ENCODE measurements at places on chromosomes 3 and 15.
A peak's percentile ranks its signal among the peaks of the same experiment; 100 is the strongest.

DNA sequence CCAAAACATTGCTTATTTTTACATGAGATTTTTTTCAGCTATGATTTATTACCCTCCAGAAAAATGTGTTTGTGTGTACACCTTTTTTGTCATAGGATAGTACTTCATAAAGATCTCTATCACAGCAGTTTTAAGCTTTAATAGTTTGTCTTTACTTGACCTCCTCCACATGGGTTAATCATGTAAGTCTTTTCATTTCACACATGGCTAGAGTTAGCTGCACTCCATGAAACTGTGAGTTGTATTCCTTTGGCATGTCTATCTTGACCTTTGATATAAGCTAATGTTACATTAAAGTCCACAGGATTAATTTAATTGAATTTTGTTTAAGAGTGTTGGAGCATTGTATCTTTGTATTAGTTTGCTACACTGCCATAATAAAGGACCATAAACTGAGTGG lies 217.1 kb downstream of the OTOL1 start:
- no peak for DNase-seq

GRCh38 chr15:96304839-96305238 lies 25.7 kb upstream of the NR2F2 start:
- no peak for DNase-seq

- peak; percentile 68 for DNase-seq
These were observed 75.0 kb downstream of the STARD9 start for GRCh38 chr15:42650208-42651066.

- DNase-seq = no peak
These were observed 443.2 kb upstream of the FRG2C start for GRCh38 chr3:75220932-75221331.

- no peak for DNase-seq
These were observed 109.6 kb upstream of the ABI3BP start for GRCh38 chr3:101102678-101103296.

DNA sequence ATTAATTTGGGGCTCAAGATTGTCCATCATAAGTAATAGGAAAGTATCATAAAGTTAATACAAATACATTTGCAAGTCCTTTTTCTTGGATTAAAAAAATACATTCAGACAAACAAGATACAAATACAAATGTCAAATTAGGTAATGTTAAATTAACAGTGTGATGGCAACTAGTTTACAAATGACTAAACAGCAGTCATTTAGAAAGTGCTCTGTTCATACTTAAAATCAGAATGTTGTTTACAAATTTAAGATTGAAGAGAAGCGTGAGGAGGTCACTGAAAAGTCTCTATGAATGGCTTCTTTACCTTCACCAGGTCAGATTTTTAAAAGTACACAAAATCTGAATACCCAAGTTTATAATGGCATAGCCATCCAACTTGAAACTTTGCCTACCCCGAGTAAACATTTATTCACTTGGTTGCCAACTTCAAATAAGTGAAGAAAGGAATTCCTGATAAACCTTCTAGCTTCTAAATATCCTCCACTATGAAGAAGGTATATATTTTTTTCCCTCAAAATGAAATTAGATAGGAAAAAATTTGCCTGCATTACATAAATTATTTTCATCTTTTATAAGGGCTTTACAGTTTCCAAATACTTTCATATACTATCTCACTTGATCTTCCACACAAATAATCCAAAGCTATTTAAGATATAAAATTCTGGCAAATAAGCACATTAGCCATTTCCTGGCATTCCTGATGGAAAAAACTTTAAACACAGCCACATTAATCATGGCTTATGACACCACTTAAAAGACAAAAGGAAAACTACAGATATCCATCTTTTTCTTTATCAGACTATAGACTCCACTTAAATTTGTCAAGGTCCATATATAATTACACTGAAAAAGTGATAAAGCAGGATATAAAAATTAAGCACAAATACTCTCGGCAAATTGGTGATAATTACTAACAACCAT lies 11.5 kb upstream of the NEK10 start:
- no peak for DNase-seq

DNA sequence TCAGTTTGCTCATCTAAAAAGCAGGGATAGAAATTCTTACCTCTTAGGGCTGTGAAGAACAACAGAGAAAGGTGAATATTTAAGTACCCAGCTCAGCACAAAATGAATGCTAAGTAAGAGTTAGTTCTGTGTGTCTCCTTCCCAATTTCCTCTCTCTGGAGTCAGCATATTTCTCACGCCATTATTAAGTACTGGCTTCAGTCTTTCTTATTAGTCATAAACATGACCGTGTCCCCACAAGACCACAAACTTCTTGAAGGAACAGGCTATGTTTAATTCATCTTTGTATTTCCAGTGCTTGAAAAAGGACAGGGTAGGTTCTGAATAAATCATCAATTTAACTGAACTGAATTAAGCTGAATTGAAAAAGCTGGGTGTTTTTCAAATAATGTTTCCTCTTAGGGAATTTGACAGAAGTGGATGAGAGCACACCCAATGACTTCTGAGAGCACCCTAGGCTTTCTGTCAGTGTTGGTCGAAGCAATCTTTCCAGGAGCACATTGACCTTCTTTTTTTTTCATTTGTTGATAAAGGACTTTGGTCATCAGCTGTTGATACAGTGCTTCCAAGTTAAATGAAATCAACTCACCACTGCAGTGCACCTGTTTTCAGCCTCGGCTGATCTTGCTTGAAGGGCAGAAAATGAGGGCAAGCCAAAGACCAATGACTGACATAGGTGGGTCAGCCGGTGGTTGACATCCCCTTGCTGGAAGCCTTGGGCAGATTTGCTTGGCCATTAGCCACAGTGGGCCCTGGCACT lies 324.6 kb downstream of the MFSD1 start:
- no peak for DNase-seq

- no peak for DNase-seq
These were observed 48.7 kb upstream of the MDFIC2 start for GRCh38 chr3:70360979-70361760.

- DNase-seq = no peak
These were observed 121.9 kb downstream of the TMEM266 start for GRCh38 chr15:76181705-76182107.

DNA sequence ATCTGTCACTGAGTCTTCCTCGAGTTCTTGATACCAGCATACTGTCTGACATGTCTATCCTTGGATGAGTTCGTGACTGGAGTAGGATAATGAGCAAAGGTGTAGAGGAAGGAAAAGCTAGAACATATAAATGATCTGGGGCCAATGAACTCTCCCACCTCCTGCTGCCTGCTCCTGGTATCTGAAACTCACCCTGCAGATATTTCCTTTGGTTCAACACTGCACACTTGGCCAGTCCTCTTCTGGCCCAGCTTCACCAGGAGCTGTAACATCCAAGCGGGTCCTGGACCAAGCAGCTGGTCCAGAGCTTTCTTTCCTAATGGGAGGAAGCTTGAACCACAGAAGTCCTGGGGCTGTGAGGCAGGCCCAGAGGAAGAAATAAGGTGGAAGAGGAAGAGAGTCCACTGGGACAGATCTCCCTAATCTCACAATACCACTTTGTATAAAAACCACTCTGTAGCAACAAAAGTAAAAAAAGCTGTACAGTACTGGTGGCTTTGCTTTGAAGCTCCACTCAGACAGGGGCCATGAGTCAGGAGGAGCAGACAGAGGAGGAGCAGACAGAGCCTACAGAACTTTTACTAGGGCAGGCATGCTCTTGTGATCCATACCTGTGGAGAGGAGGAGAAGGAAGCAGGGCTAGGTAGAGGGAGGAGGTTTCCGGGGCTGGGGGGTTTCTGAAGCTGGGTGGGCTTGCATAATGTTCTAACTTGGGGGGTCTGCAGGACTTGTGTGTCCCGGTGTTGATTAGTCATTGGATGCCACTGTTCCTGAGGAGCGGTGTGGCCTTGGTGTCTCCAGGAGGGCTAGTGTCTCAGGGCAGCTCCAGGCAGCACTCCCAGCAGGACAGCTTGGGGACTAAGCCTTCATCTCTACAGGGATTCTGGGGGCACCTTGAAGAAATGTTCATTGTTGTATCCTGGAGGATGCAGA lies 166.9 kb downstream of the ABHD5 start:
- DNase-seq = no peak

DNA sequence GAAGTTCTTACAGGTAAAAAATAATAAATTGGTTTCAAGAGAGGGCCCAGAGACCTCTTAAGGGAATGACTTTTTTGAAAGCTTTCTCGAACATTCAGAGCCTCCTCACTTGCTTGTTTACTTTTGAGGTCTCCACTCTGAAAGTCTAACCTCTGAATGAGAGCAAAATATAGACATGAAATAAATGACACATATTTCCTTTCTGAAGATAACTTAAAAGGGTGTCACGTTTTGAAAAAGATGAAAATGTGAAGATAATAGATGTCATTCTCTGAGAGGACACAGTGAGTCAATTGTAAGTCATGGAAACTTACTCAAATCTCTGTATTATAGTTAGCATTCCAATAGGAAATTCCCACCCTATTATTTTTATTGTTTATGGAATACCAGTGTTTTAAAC lies 44.6 kb downstream of the HACD2 start:
- DNase-seq = no peak

DNA sequence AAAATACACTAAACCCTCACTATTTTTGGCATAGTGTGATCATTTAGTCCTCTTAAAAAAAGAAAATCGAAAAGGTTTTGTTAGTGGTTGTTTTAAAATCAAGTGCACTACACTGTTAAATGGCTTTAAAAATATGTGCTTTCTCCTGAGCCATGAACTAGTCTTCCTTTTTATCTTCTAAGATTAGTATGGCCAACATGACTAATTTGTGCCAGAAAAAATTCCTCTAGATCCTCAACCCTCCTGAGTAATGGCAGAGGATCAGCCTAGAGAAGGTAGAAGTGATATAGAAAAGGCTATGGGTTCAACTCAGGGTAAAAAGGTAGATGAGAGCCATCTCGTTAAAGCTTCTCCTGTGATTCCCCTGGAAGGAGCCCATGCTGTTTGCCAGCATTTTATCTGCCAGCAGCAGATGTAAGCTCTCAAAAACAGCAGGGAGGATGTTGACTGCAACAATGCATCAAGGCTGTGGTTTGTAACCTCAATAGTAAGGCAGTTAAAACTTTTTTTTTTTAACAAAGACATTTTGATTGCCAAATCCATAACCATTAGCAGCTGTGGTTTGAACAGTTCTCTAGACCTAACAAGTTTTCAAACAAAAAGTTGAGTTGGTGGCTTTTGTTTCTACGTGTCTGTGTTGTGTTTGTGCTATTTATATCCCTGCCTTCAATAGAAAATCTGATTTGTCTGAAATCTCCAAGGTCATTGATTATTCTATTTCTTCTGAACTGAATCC lies 30.2 kb upstream of the ZNF609 start:
- peak; percentile 6 for DNase-seq

DNA sequence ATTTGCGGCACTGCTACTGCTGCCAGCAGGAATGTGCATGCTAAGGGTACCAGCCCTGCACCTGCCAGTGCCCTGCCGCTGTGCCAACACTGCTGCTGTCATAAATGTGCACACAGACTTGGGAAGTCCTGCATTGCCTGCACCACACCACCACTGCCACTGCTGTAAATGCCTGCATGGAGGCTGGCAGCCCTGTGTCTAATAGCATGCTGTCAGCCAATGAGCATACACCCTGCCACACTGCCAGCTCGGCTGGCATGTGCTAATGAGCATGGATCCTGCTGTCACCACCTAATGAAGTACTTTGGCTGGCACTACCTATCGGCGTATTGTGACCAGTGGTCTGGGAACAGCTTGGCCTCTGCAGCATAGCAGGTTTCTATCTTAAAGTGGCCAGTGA lies 981.8 kb upstream of the GBE1 start:
- no peak for DNase-seq

DNA sequence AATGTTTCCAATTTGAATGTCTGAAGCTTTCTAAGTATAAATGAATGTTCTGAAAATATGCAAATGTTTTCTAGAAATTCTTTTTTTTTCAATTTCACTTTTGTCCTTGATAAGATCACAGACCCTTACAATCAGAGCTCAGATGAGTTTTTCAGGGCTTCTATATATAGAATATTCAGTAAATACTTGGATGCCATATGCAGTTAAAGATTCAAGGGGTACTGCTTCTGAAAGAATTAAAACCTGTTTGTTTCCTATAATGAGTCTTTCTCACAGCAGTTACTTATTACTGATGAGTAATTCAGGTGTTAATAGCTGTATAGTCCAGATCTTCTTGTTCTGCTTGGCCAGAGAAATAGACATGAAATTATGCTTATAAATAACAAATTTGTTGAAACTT lies 812.6 kb downstream of the ZPLD1 start:
- DNase-seq = no peak

GRCh38 chr3:172177046-172177445 lies 137.7 kb downstream of the FNDC3B start:
- DNase-seq = no peak

DNA sequence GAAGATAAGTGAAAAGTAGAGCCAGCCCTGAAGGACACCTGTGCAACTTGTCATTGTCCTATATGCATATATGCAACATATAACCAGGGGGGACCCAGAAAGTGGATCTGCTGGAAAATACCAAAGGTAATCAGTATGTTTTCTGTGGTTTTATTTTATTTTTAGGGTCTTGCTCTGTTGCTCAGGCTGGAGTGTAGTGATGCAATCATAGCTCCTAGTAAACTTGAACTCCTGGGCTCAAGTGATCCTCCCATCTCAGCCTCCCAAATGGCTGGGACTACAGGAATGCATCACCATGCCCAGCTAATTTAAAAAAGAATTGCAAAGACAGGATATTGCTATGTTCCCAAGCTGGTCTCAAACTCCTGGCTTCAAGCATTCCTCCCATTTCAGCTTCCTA lies 18.0 kb upstream of the ALDH1A2 start:
- DNase-seq = no peak
